NCI-H1417 (cell line): ENCODE measurements at places on chromosomes 5 and 9.

GRCh38 chr5:114206640-114207039 is 155.2 kb upstream of the KCNN2 start:
- DNase-seq, result no peak

GRCh38 chr5:72006361-72006760 is 100.9 kb upstream of the MAP1B start:
- no peak for DNase-seq

DNA sequence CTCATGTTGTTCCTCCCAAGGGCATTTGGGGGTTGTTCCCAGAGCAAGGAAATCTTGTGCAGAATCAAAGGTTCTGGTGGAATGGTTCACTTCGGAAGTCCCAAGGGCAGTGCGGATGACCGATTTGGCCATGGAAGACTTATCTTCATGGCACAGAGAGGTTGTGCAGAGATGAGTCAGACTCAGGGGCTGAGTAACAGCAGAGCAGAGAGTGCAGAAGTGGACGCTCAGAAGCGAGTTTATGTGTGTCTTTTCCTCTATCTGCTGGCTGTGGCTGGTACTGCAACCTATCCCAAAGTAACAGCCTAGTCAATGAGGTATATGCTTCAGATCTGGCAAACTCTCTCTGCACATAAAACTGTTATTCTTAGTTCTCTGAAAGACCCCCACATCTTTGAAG is 118.1 kb downstream of the DPYSL3 start:
- peak; percentile 16 for DNase-seq

- no peak for DNase-seq
Observed at GRCh38 chr9:124239249-124240073, 18.3 kb upstream of the NEK6 start.

- peak; percentile 11 for DNase-seq
Observed at GRCh38 chr5:98639274-98639673, 134.2 kb upstream of the RGMB start.

DNA sequence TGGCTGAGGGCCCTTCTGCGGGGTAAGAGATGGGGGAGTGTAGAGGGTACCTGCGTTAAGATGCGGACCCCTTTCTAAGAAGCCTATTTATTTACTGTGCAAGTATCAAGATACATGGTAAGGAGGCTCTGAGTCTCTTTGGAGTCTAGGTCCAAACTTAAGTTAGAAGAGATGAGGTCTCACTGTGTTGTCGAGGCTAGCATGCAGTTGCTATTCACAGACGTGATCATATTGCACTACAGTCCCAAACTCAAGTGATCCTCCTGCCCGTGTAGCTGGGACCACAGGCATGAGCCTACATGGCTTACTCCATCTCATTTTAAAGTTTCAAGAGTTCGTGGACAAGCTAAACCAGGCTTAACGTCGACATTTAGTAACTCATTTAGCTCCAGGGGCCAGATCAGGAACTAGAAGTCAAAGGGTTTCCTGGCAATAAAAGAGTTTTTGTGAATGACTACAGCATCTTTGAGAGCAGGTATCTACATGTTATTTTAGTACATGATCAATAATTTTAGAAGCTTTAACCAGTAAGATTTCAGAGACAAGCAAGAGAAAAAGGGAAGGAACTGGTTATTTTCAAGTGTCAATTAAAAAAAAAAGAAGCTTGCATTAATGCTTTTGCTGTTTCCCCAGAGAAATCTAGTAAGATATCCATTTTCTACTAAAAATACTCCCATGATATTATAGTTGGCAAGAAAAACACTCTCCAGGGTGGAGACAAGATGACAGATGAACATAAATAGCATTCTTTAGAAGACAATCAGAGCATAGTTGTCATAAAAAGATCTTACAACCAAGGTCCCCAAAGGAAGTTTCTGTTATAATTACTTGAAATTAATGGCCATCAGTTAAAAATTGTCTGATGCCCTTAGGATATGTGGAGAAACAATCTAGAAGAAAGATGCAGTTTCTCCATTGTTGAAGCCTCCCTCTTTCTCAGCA is 141.3 kb downstream of the SCAMP1 start:
- no peak for DNase-seq

DNA sequence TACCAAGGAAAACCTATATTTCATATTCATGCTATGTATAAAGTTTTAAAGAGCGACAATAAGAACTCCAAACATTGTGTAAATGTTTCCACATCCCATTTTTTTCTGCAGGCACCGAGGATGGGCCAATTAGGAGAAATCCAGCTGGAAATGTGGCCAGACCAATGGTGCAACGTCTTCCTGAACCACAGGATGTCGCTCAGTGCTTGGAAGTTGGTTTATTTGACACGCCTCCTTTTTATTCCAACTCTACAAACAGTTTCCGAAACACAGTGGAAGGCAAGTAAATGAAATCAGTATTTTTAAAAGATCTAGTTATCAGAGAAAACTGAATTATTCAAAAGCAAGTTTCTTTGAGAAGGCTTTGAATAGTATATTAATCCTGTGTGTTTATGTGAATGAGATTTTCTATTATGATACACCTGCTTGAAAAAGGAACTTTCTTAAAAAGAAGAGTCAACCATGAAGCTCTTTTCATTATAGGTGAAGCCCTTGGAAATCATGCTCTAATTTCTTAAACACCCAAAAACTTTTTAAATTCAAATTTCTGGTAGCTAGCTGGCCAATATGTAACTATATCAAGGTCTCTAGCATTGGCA is 9.1 kb downstream of the TYRP1 start:
- no peak for DNase-seq
